Suppressor macrophage treated with lipopolysaccharide for 4 hours (primary cell): ENCODE measurements at places on chromosomes 4 and X.
A peak's percentile ranks its signal among the peaks of the same experiment; 100 is the strongest.

DNA sequence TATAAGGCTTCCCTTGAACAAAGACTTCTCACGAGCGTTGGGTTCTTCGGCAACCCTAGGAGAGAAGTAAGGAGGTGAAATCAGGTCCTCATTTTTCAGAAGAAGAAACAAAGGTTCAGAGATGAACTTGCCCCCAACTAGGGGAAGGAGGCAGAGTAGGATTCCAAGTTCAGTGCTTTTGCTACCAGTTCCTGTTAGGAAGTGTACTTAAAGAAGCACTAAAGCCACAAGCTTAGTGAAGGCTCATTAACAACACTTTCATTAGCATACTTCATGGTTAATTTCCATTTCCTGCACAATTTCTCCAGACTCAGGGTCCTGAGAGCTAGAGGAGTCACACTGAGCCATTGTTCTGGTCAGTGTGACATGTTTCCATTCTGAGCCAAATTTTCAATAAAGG, 52.1 kb downstream of the VSIG4 start:
- DNase-seq, result no peak

GRCh38 chr4:123350726-123351125, 45.9 kb upstream of the SPRY1 start:
- no peak for DNase-seq

- DNase-seq, result peak; percentile 56
Observed at GRCh38 chrX:136028383-136028984, 43.2 kb downstream of the SLC9A6 start.

DNA sequence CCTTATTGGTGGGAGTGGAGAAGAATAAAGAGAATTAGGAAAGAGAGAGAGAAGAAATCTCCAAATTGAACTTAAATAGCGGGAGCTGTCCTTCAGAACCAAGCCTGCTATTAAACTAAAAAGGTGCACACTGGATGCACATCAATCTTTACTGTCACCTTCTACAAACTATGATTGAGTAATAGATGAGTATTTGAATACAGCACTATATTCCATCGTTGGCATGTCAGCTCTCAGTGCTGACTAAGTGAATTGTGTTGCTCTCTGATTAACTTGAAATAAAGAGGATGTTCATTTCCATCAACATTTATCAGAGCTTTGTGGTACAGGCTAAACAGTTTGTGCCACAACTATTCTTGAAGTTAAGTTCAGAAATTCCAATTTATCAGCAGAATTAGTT, 143.7 kb upstream of the PABPC4L start:
- DNase-seq, result no peak
